Fibroblast of upper back skin (primary cell): ENCODE measurements at places on chromosomes 2 and 18.

- no peak for DNase-seq
Observed at GRCh38 chr2:216538538-216538937, 39.9 kb downstream of the RPL37A start.

GRCh38 chr2:47297767-47298425 is 105.1 kb upstream of the MSH2 start:
- no peak for DNase-seq

DNA sequence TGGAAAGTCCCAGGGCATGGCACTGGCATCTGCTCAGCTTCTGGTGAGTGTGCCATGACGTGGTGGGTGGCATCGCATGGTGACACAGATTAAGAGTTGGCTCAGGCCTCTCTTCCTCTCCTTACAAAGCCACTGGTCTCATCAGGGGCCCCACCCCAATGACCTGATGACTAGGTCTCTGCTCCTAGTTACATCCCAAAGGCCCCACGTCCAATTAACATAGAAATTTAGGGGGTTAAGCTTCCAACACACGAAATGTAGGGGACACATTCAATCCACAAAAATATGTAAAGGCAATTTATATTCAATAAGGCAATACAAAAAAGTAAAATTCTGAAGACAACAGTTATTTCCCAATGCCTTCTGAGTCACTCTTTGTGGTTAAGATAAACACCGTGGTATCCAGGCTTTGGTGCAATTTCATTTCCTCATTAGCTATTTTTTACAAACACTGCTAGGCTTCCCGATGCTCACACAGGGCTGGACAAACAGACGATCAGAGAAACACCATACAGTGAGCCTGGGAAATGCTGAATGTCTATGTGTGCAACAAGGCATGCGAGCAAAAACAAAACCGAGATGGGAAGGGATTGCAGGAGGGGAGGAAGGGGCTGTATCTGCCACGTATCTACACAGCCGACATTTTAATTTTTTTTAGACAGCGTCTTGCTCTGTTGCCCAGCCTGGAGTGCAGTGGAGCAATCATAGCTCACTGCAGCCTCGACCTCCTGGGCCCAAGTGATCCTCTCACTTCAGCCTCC is 67.2 kb downstream of the MBP start:
- DNase-seq = peak; percentile 80

- no peak for DNase-seq
Observed at GRCh38 chr18:13521418-13521817, 204.9 kb downstream of the FAM210A start.

DNA sequence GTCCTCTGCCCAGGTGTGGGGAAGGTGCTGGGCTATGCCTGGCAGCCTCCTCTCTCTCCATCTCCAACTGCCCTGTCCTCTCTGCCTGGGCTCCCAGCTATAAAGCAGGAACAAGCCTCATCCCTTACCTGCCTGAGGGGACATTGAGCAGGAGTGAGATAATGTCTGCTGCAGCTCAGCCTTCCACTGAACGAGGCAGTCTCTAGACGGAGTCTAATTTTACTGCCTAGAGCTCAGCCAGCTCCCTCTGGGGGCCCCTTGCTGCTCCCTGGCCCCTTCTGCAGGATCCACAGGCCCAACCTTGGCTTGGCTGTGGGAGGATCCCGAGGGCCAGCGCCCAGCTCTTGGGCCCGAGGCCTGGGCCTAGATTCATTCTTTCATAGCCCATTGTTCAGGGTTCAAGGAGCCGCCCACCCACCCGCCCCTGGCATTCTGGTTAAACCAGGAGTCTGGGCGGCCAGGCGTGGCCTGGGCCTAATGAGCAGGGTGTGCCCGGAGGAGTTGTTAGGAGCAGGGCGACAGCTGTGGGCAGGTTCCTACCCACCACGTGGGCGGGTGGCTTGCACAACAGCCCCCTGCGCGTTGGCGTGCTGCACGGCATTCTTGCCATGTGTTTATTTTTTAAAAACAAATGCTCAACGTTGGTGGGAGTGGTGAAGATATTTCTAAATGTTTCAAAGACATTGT is 44.6 kb downstream of the FOSL2 start:
- DNase-seq = no peak

DNA sequence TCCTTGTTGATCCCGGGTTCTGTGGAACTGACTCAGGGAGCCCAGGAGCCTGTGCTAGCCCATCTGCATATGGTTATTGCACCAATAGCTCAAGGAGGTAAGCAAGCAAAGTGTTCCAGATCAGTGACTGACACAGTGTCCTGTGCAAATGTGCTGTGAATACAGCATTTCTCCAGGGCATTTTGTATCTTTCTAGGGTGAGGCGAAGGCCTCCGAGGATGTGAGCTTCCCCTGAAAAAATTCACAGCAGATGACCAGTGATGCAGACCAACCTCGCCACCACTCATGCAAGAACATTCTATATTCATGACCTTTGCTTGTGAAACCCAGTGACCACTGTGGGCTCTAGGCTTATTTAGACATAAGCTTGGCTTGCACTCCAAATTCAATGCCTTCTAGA is 15.2 kb upstream of the NT5DC4 start:
- no peak for DNase-seq

DNA sequence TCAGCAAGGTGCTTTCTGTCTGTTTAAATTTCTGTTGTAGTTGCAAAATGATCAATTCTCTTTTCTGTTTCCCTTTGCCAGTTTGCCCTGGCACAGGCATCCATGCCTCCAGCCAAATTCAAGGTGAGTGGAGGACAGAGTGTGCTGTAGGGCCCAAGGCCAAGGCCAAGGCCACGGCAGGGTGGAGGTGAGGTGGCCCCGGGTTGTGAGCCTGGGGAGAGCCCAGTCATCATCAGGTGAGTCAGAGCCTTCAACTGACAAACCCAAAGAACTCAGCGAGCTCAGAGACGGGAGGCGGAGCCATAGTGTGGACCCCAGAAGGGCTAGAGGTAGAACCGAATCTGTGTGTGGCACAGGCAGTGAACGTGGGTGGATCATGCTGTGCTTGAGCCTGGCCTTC is 55.7 kb downstream of the BCL2L11 start:
- no peak for DNase-seq

GRCh38 chr2:186069676-186070075 is 331.1 kb downstream of the FSIP2 start:
- DNase-seq = no peak

GRCh38 chr2:174931724-174932123 is 73.5 kb downstream of the CHN1 start:
- DNase-seq = peak; percentile 89

DNA sequence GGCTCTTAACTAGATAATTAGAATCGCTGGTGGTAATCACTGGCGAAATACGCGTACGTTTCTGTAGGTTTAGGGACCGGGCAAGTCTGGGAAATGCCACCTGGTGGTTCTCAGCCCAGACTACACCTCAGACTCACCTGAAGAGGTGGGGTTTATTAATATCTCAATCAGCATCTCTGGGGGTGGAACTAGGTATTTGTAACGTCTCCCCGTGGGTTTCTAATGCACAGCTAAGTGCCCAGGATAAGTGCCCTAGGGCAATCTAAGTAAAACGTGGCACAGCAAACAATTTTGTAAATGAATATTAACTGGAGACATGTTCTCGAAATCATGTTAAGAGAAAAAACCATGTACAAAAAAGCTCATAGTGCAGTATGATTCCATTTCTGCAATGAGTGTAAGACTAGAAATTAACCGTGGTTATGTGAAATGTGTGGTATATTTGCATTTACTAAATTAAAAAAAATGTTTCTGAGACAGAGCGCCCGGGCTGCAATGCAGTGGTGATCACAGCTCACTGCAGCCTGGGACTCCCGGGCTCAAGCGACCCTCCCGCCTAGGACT is 760 bp upstream of the CNOT11 start:
- DNase-seq = no peak

DNA sequence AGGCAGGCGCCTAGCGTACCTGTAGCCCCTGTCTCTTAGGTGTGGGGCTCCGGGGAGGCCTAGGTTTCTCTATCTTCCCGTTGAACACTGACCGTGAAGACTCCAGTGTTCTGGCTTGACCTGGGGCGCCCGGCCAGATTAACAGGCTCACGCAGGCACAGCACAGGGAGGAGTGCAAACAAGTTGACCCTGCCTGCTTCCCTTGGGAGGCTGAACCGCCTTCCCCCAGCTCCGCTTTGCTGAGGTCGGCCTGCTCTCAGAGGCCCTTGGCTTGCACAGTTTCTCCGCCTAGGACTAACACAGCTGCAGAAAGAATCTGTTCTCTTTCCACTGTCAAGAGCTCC is 567 bp downstream of the PCYOX1 start:
- peak; percentile 7 for DNase-seq

- DNase-seq = no peak
Observed at GRCh38 chr2:64860276-64860885, 128.8 kb upstream of the SLC1A4 start.

DNA sequence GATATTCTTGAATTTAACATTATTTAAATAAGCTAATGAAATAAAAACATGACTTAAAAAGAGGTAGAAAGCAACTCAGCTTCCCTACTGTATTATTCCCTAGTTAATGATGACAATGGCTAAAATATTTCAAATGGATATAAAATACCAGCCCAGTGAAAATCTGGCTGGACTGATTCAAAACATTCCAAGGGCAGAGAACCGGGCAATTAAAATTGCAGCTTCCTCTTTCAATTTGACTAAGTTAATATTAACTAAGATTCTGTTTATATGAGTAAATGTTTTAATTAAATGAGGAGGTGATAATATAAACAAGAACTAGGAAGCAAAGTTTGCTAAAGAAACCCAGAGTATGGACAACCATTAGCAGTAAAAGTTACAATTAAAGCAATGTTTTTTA is 65.6 kb downstream of the RAPH1 start:
- no peak for DNase-seq

DNA sequence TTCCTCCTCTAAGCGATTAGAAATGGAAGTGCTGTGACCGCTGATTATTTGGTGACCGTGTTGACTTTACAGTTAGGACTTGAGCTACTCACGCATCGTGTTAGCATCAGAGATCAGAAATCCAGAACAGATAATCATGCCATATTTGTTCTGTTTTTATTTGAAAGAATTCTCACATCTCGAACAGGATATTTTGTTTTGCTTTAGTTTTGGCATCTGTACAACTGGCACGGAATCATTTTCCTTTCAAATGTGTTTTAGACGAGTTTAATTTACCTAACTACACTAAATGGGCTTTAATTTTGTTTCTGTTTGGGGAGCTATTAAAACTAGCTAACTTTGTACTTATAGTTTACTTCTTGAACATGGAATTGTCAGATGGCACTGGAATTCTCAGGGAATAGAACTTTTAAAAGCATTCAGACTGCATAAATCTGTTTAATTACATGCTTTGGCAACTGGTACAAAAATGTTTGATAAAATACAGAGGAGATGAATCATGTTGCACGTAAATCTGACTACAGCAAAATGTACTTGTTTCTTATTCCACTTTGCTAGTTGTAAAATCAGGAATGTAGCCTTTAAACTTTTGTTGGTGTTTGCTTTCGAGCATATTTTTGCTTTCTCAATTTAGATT is 1.4 kb downstream of the ITPRID2 start:
- peak; percentile 43 for DNase-seq

DNA sequence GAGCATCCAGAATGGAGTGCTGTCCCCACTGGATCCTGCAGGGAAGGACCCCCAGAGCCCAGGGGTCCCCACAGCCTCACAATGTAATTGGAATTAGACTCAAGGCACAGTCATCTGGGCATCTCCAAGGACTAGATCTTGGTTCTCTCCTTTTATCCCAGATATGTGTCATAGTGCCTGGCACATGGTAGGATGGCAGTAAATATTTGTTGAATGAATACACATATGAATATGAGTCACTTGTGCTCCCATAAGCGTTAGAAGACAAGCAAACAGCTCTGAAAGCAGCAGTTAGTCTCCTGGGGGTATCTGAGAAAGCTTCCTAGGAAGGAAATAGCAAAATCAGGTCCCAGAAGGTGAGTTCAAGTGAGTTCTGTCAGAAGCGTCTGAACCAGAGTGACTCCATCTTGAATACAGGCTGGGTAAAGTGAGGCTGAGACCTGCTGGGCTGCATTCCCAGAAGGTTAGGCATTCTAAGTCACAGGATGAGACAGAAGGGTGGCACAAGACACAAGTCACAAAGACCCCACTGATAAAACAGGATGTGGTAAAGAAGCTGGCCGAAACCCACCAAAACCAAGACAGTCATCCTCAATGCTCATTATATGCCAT is 234.1 kb upstream of the ID2 start:
- peak; percentile 48 for DNase-seq

GRCh38 chr2:238912228-238912915 is 64.5 kb downstream of the TWIST2 start:
- DNase-seq = no peak

- DNase-seq = no peak
Observed at GRCh38 chr2:216289470-216289869, 82.8 kb downstream of the MARCHF4 start.

- DNase-seq = no peak
Observed at GRCh38 chr2:57892920-57893319, 153.7 kb upstream of the VRK2 start.

DNA sequence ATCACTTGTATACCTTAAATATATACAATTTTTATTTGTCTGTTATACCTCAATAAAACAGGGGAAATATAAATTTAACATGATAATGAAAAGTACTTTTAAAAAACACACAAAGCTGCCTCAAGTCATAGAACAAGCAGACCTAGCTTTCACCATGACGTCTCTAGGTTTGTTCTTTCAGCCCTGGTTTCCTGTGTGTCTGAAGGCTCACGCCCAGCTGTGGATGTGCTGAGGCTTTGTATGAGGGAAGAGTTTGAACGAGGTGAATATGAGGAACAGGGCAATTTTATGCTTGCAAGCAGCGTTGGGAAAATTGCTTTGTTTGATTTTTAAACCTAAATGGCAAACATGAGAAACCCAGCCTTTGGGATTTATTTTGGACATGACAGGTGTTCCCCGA is 15.3 kb downstream of the SH3RF3 start:
- DNase-seq = no peak

- DNase-seq = no peak
Observed at GRCh38 chr2:50753234-50753633, 278.7 kb downstream of the NRXN1 start.

GRCh38 chr2:100818003-100818605 is 1.8 kb upstream of the NPAS2 start:
- no peak for DNase-seq

- DNase-seq = no peak
Observed at GRCh38 chr18:40415821-40416220, 1539.2 kb upstream of the PIK3C3 start.

DNA sequence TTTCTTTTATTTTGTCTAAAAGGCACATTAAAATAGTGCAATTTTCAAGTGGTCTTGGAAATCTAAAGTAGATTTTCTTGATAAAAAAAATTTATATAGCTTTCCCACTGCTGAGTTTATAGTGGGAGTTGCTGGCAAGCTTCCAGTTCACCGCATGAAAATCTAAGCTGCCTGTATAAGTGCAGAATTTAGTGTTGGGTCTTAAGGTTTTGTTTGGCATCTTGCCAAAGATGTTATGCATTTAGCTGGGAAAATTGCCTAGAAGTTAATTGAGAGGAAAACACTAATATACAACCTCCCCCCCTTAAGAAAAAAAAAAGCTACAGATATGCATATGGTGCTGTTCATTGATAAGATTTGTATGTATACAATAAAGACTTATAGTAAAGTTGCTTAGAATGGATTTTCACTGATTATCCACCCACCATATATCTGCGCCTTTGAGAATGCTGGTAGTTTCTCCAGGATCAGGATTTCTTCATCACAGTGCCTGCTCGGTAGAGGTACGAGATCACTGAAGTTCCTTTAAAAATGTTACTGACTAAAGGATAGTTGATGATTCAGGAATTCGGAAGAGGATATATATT is 803.2 kb upstream of the POU3F3 start:
- DNase-seq = no peak

- no peak for DNase-seq
Observed at GRCh38 chr2:25062511-25062917, 20.6 kb downstream of the EFR3B start.
